NCI-H1092 treated with DMSO at 0.1 percent for 48 hours (cell line): ENCODE measurements at places on chromosomes 12 and 14.

- DNase-seq = no peak
These were observed 39.5 kb upstream of the SLC17A8 start for GRCh38 chr12:100317371-100317770.

- DNase-seq = no peak
These were observed 1151.4 kb upstream of the TMEM132C start for GRCh38 chr12:127115468-127116035.

GRCh38 chr12:54232790-54233189 lies 44.0 kb upstream of the SMUG1 start:
- no peak for DNase-seq

GRCh38 chr12:68480526-68480925 lies 130.2 kb upstream of the RAP1B start:
- no peak for DNase-seq

DNA sequence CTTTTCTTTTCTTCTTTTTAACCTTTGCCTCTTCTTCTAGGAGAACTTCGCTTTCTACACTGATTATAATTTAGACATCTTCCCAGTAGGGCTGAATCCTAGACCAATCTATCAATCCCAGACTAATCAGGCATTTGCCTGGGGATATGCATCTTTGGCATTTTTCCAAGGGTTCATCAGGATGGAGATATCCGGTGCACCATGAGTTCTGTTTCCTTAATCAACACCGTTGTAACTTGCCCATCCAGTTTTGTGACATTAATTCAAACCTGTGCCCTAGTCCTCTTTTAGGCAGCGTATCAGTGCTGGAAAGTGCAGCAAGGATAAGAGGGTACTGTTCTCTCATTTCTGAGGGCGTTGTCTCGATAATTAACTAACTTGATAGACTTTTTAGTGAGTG lies 617 bp upstream of the MGP start:
- no peak for DNase-seq

DNA sequence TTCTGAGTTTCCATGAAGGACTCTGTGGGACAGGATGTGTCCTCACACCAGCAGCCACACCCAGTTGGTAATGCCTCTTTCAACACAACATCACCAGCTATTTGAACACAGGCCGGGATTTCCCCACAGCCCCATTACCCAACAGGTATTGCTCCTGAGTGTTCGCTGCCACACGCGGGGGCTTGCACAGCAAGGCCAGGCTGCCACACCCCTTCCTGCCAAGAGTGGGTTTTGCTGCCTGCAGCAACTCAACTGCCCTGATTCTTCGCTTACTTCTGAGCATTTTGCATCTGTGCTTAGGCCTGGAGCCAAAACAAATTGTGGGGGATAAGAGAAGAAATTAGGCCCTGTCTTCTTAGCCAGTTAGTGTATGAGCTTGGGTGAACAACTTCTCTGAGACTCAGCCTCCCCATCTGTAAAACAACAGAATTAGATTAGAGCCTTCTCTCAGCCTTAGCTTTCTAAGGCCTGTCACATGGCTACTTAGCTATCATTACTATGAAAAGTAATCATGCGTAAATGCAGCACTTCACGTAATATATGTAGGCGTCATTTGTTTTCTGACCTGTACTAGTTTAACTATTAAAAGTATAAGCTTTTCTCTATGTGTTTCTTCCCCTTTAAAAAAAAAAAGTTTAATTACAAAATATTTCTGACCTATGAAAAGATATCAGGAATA lies 20.0 kb downstream of the CKAP4 start:
- DNase-seq = no peak

GRCh38 chr12:124939421-124940142 lies 25.1 kb upstream of the UBC start:
- no peak for DNase-seq

GRCh38 chr14:64708148-64709004 lies 4.2 kb downstream of the PLEKHG3 start:
- no peak for DNase-seq

GRCh38 chr14:20522332-20522731 lies 17.0 kb downstream of the RNASE10 start:
- DNase-seq = no peak

- DNase-seq = no peak
These were observed 760.4 kb downstream of the TMEM121 start for GRCh38 chr14:106286697-106287290.

- DNase-seq = no peak
These were observed 46.6 kb downstream of the PPP2R5C start for GRCh38 chr14:101808020-101808641.

DNA sequence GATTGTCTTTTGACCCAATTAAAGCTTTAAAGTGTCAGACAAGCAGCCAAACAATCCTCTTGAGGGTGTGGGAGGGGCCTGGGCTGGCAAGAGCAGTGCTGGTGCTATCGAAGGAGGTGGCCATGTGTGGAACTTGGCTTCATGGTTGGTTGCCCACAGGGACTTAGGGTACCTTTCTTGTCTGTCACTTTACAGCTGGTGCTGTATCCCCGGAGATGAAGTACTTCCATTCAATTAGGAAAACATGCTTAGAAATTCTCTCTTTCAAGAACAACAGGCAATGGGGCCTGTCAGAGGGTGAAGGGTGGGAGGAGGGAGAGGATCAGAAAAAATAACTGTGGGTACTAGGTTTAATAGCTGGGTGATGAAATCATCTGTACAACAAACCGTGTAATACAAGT lies 86.5 kb downstream of the DAAM1 start:
- DNase-seq = peak; percentile 8

- no peak for DNase-seq
These were observed at the start of gene EEF1AKMT3 for GRCh38 chr12:57772429-57773322. EEF1AKMT3 (plus strand) TSS chr12:57772614; CDS start chr12:57772725, 111 bp downstream.

DNA sequence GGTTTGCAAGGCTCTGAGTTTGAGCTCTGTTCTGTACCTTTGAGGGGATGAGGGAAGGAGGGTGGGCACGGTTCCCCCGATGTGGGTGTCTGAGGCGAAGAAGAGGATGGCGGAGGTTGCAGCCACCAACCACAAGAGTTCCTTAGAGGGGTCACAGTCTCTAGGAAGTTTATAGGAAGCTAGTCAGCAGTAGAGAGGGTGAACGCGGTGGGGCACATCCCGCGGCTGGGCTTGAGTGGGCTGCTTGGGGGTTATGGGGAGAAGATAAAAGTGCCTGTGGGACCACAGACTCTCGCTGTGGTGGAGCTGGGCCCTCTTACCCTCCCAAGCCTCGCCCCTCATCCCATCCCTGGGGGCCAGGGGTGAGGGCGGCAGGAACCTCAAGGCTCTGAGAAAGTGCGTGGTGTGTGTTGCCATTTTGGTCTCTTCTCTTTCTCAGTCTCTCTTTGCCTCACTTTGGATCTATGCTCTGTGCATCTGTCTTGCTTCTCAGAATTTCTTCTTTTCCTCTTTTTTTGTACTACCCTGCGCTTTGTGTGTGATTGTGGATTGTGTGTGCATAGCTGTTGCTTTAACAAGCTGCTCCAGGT lies 2.7 kb downstream of the CD4 start:
- no peak for DNase-seq

DNA sequence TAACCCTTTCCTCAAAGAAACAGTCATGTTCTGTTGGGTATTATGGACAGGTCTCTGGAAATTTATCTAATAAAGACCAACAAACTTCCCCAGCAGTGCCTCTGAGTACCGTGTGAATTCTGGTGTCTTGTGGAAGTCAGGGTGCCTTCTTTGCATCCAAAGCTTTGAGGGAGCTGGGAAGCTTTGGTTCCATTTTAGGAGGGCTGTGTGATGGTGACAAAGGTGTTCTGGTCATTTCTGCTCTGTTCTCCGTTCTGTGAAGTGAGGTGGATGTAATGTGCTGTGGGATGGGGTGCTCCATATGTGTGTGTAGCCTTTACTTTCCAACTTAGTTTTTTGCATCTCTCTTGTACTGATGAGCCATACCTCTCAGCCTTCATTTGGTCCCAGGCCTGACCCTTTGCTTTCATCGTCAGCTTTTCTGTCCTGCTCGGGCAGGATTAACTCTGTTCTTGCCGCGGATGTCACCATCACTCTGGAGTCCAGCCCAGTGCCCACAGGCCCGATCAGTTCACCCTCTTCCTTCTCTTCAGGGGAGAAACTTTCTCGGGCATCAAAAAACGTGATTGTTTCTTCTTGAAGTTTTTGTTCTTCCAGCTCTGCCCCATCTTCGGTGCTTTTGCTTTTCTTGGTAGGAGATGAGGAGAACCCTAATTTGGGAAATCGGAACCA lies 13.2 kb downstream of the PLD4 start:
- DNase-seq = no peak

DNA sequence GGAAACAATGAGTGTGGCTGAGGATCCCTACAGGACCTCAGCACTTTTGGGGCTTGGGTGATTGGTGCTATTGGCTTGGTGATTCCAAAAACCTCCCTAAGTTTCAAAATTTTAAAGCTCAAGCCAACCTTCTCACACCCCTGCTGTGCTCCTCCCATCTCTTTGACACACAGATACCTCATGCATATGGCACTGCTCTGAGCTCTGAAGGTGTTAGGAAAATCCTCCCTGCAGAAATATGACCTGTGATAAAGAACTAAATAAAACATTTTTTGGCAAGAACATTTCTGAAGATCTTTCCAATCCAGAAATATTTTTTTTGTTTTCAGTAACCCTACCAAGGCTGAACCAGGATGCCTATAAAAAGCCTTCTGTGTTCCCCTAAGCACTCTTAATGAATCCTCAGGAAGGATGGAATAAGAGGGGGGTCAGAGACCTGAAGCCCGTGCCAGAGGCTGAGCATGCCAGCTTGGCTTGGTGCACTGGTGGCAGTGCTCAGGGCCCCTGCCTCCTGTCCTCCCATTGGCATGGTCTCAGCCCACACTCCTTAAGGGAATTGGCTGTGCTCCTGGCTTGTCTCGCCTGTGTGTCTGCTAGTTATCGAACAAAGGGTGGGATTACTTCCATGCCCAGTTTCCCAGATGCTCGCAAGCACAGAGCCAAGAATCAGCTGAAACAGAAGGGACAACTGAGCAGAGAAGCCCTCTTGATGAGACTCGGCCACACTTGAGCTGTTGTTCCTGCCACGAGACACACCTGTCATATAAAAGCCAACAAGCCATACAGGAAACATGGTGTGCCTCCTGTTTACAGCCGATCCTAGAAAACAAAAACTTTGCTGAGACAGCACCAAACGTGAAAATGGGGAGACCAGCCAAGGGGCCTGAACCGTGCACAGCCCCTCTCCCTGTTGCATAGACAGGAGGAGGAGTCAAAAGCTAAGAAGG lies 132.7 kb upstream of the EEA1 start:
- DNase-seq = peak; percentile 85

DNA sequence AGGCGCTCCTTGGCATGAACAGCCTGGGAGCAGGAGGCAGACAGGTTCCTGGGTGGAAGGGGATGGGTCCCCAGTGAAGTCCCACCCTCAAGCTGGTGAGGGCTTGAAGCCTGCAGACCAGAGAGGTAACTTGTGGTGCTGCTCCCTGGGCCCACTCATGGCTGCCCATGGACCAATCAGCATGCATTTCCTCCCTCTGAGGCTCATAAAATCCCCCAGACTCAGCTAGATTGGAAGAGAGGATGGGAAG lies 50.2 kb downstream of the A2M start:
- no peak for DNase-seq

GRCh38 chr14:80955416-80955941 lies at the start of gene TSHR:
TSHR (plus strand) TSS chr14:80955621; CDS start chr14:80955681, 60 bp downstream.
- DNase-seq = no peak

GRCh38 chr14:27040552-27040951 lies 442.7 kb upstream of the NOVA1 start:
- DNase-seq = no peak

- no peak for DNase-seq
These were observed 16.5 kb downstream of the TRAF3 start for GRCh38 chr14:102793531-102794328.

DNA sequence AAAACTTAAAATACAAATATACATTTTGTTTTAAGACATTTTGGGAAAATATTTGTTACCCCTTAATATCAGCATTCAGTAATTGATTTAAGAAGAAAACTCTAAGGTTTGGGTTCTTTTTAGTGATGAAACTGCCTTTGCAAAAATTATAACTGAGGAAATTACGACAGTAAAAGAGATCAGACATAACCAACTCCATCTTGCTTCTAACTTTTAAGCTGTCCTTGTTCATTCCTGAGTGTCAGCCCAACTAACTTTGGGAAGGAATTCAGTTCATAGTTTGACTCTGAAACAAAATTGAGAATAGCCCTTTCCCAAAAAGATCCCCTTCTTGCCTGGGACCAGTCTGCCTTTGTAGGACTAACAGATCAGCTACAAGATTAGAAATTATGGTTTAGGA lies 93.0 kb downstream of the TMTC1 start:
- no peak for DNase-seq

DNA sequence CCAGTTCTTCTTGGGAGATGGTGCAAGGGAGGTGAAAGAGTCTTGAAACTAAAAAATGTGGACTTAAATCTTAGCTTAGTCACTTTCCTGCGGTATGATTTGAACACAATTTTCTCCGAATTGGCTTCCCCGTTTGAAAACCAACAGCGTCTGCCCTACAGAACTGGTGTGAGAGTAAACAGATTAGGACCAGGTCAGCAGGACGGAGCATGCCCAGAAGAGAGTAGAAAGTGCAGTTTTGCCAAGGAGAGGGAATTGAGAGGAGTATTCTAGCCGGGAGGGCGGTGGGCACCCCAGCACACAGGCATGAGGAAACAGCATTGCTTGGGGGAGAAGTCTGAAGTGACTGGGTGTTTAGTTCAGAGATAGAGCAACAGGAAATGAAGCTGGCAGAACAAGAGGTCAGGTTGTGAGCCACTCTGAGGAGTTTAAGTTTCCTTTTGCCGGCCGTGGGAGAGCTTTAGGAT lies 927.1 kb downstream of the VRK1 start:
- DNase-seq = no peak

DNA sequence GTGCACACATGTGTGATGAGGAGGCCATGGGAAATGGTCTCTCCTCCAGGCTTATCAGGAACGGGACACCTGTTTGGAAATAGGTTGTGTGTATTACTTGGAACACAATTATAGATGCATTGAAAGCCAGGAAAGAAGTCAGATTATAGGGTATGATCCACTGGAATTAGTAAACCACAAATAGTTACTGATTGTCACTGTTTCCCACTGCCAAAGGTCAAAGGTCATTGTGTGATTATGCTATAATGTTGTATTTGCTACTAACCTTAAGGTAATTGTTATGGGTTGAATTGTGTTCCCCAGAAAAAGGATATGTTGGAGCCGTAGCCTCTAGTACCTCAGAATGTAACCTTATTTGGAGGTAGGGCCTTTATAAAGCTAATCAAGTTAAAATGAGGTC lies 129.9 kb upstream of the FBXO33 start:
- DNase-seq = no peak

GRCh38 chr12:64171715-64172114 lies 50.4 kb downstream of the KICS2 start:
- no peak for DNase-seq
